ENCODE measurements at places on chromosomes 1 and 21. TPM values are rescaled to one million over a fixed set of nuclear protein-coding genes. Genes with fewer than 3 reads are reported as not detected.

Gene FAM89A
- total RNA-seq = 3.2 TPM

Gene FGR
- 0.16 TPM for total RNA-seq

Gene SPRR2G
- not detected for total RNA-seq

Gene LCE1B
- not detected for total RNA-seq

Gene A3GALT2
- not detected for total RNA-seq

Gene CR1L
- total RNA-seq = 5.8 TPM

Gene ZMYND12
- total RNA-seq = 0.58 TPM

Gene LCE3D
- total RNA-seq = not detected

Gene HES5
- total RNA-seq = 0.21 TPM

Gene NFASC
- 11.7 TPM for total RNA-seq

Gene PAQR7
- total RNA-seq = 5.2 TPM

Gene ACOT11
- total RNA-seq = 2.7 TPM

Gene RAB42
- 22.5 TPM for total RNA-seq

Gene MXRA8
- 11.7 TPM for total RNA-seq

Gene CFAP74
- total RNA-seq = not detected

Gene CAMK1G
- total RNA-seq = 2.8 TPM

Gene CRP
- not detected for total RNA-seq

Gene CD247
- 1.4 TPM for total RNA-seq

Gene CD1B
- total RNA-seq = not detected

Gene IQGAP3
- total RNA-seq = 25.7 TPM

Gene GNL2
- 66.1 TPM for total RNA-seq

Gene DCST1
- not detected for total RNA-seq

Gene LCE1C
- not detected for total RNA-seq

Gene OR6K6
- total RNA-seq = not detected

Gene CDA
- 1.7 TPM for total RNA-seq

Gene ANKRD45
- 1.5 TPM for total RNA-seq

Gene MTF2
- 82.1 TPM for total RNA-seq

Gene STXBP3
- total RNA-seq = 37.4 TPM

Gene NR1I3
- not detected for total RNA-seq

Gene ADGRL4
- total RNA-seq = 1.3 TPM

Gene TENT5C
- 1.2 TPM for total RNA-seq

Gene GCSAML
- total RNA-seq = not detected

Gene CD5L
- total RNA-seq = not detected

Gene FAM78B
- total RNA-seq = 5.8 TPM

Gene C1orf115
- total RNA-seq = 6.0 TPM

Gene PCNX2
- total RNA-seq = 88.3 TPM

Gene SAMSN1
- 2.0 TPM for total RNA-seq

Gene ITLN2
- 12.8 TPM for total RNA-seq

Gene MTX1
- 66.7 TPM for total RNA-seq

Gene IPO13
- 17.9 TPM for total RNA-seq

Gene DMBX1
- total RNA-seq = not detected

Gene FOXJ3
- 53.3 TPM for total RNA-seq

Gene KRTAP21-2
- total RNA-seq = not detected

Gene DISP3
- total RNA-seq = 11.1 TPM

Gene PGBD2
- 10.2 TPM for total RNA-seq

Gene PTCH2
- total RNA-seq = 0.63 TPM

Gene F5
- total RNA-seq = not detected

Gene RPL5
- 2,182 TPM for total RNA-seq

Gene HSD3B2
- total RNA-seq = not detected

Gene CD2
- not detected for total RNA-seq

Gene C8B
- not detected for total RNA-seq

Gene RAB7B
- total RNA-seq = not detected

Gene IL22RA1
- not detected for total RNA-seq

Gene SPRR1B
- not detected for total RNA-seq

Gene PGLYRP4
- not detected for total RNA-seq

Gene TNFRSF4
- not detected for total RNA-seq

Gene TMEM125
- 39.3 TPM for total RNA-seq

Gene DMRTA2
- total RNA-seq = 0.07 TPM
